ENCODE measurements at places on chromosomes 11 and 22.

DNA sequence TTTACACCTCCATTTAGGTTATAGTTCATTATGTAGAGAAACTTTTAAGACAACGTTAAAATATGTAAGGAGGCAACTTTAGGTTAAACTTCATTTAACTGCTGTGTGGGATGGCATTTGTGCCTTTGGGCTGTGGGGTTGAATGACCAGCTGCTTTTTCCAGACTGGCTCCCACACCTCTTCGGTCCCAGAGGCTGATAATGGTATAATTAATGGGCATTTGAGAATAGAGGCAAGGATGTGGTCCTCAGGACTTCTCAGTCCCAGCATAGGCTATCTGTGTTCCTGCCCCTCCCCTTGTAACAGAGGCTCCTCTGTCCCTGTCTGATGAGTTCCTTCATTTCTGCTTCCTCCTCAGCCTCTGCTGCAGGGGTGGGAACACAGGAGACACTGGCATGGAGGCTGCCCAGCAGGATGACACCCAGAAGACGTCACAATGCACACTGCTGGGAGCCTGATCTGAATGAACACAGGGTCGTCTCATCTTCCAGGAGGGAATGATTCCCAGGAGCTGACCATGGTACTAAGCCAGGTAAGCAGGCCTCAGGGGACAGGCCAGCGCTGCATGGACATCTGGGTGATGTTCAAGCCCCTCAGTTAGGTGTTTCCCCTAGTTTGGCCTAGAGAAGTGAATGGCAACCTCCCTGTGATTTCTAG is 17.1 kb upstream of the GNAZ start:
- no peak for DNase-seq

DNA sequence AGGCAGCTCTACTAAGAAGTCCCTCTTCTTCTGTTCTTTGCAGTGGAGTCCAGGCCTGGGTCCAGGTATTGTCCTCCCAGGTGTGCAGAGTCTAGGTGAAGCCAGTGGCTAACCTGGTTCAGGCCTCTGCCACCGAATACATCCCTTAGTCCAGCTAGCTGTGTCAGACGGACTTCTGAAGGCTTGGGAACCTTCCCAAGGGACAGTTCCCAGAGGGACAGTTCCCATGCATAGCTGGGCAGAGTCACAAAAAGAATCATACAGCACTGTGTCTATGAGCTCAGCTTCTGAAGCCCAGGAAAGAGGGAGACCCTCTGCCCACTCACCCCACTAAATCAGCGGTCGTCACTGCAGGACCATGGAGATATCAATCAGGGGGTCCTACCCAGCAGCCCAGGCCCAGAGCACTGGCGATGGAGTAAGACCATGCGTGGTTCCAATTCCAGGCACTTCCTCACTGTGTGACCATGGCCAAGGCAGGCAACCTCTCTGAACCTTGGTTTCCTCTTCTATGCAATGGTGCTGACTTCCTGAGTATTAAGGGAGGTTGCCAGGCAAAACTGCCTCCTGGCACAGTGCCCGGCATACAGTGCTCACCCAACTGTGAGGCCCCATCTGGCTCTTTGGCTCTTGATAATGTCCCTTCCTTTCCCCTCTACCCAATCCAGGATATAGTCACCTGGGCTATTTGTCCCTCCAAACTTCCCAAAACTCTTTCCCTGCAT is 3.4 kb downstream of the MS4A10 start:
- DNase-seq: no peak

GRCh38 chr11:93143186-93143585 is 54.6 kb downstream of the SLC36A4 start:
- no peak for DNase-seq

DNA sequence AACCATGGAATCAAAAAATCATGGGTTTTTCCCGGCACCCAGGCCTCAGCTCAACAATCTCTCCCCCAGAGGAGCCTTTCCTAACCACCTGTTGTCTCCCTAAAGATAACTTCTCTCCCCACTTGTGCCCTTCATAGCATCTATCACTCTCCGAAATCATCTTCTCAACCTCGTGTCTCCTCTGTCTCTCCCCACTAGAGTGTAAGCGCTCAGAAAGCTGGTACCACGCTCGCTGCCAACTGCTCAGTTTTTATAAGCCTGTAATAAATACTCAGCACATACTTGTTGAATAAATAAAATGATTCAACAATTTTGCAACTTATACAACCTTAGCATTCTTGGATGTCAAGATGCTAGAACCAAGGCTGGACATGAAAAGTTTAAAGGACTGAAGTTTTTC is 185.2 kb downstream of the BCR start:
- no peak for DNase-seq

GRCh38 chr22:25623310-25623734 is 58.8 kb downstream of the GRK3 start:
- no peak for DNase-seq

GRCh38 chr11:66542362-66542761 is 3.5 kb downstream of the ZDHHC24 start:
- DNase-seq: no peak
